Posterior vena cava (tissue), 2 donors: ENCODE measurements at places on chromosomes 7 and 10. TPM values are rescaled to one million over a fixed set of nuclear protein-coding genes. Genes with fewer than 3 reads are reported as not detected.

Gene SYCE1
- 0.51 TPM for total RNA-seq

Gene HOXA13
- 0.14 TPM for total RNA-seq

Gene ZNF467
- 10.9 TPM for total RNA-seq

Gene TAS2R41
- total RNA-seq: 0.81 TPM

Gene IGFBP3
- 147 TPM for total RNA-seq

Gene THSD7A
- 6.6 TPM for total RNA-seq

Gene IL15RA
- total RNA-seq: 16.9 TPM

Gene GIMAP1
- total RNA-seq: 5.4 TPM

Gene TMEM236
- 1.0 TPM for total RNA-seq

Gene INSYN2A
- total RNA-seq: 0.14 TPM

Gene ZFYVE27
- 16.0 TPM for total RNA-seq

Gene AHR
- total RNA-seq: 63.3 TPM

Gene HOXA6
- total RNA-seq: 8.6 TPM

Gene UTF1
- total RNA-seq: not detected

Gene VAX1
- total RNA-seq: not detected

Gene SLC18A2
- total RNA-seq: 2.7 TPM

Gene WDFY4
- 6.8 TPM for total RNA-seq

Gene ARHGEF5
- total RNA-seq: 8.8 TPM

Gene SLC26A4
- 0.60 TPM for total RNA-seq

Gene PTPRN2
- total RNA-seq: 1.6 TPM

Gene CUZD1
- 0.48 TPM for total RNA-seq

Gene SLC18A3
- total RNA-seq: not detected

Gene RBM17
- total RNA-seq: 68.3 TPM

Gene SOSTDC1
- total RNA-seq: not detected

Gene GPR22
- total RNA-seq: not detected

Gene TLL2
- total RNA-seq: not detected

Gene ZNF777
- total RNA-seq: 8.5 TPM

Gene STEAP2
- 45.9 TPM for total RNA-seq

Gene IGF2BP3
- 0.48 TPM for total RNA-seq

Gene LCOR
- total RNA-seq: 36.0 TPM

Gene WNT2
- 4.7 TPM for total RNA-seq

Gene KLF14
- total RNA-seq: 0.23 TPM

Gene ABCA13
- total RNA-seq: 0.10 TPM

Gene PDE1C
- total RNA-seq: 47.8 TPM

Gene PKD1L1
- total RNA-seq: 0.88 TPM

Gene SLC29A4
- 1.4 TPM for total RNA-seq

Gene PANK1
- 2.5 TPM for total RNA-seq

Gene TEX36
- not detected for total RNA-seq

Gene TMEM139
- total RNA-seq: not detected

Gene HABP2
- total RNA-seq: not detected

Gene ZNF518A
- total RNA-seq: 20.0 TPM

Gene CALU
- 393 TPM for total RNA-seq

Gene PKD2L1
- total RNA-seq: not detected

Gene LRGUK
- total RNA-seq: 0.79 TPM

Gene DYNC1I1
- total RNA-seq: 15.8 TPM

Gene TMEM184A
- not detected for total RNA-seq

Gene LRRTM3
- not detected for total RNA-seq
